Fibroblast of mammary gland (primary cell): ENCODE measurements at places on chromosomes 7 and 10.

DNA sequence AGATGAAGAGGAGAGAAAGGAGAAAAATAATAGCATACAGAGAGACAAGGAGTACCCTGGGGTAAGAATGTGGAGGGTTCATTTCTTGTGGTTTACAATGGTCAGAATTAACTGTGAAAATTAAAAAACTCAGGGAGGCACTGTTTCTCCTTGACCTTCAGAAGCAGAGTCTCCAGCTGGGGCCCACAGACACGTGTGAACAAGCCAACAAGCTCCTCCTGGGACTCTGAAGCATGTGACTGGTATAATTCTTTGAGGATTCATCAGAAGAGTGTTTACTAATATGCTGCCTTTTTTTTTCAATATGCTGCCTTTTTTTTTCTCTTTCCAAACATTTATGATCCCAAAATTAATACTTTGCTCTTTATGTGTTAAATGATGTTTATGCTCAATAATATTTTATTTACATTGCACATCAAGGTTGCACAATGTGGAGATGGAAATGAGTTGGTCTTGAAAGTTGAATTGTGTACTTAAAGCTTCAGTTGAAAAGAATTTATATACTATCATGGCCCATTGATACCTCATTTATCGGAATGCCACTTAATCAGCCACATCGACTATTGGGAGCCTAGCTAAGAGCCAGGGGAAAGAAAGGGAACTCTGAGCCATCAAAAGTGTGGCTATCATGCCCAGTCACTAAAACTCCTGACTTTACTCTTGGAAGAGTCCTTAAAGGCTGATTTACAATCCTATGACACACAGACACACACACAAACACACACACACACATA is 134.7 kb upstream of the RHOBTB1 start:
- peak; percentile 38 for DNase-seq

DNA sequence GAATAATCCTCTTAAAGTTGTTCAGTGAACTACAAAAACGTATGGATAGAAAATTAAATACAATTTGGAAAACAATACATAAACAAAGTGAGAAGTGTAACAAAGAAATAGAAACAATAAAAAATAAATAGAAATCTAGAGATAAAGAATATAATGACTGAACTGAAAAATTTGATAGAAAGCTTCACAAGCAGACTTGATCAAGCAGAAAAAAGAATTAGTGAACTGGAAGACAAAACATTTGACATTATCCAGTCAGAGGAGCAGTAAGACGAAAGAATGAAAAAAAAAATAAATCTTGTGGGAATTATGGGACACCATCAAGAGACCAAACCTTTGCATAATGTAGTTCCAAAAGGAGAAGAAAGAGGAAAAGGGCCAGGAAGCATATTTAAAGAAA is 32.4 kb upstream of the NPY start:
- no peak for DNase-seq

- DNase-seq, result no peak
Measured at GRCh38 chr10:22723783-22724182, 9.4 kb upstream of the PIP4K2A start.

GRCh38 chr10:34584164-34584563 is 230.9 kb downstream of the PARD3 start:
- peak; percentile 96 for DNase-seq

DNA sequence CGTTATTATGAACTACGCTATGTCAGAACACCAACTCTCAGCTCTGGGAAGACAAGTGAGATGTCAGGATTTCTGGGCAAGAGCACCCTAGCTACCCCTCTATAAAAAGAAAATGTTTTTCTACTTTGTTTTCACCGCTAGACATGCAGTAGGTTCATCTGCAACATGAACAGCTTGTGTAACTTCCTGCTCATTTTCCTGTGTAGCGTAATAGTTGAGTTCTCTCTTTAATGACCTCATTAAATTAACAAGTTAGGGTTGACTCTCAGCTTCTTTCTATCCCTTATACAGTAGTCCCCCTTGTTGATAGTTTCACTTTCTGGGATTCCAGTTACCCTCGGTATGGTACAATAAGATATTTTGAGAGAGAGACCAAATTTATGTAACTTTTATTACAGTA is 329.4 kb upstream of the ZNF32 start:
- DNase-seq, result no peak
